Activated T-helper 1 cell treated with anti-CD3 and anti-CD28 coated beads, Interleukin-2, amount 50 U/mL, for 16 hours (primary cell): ENCODE measurements at places on chromosomes 16 and 17.

- DNase-seq = no peak
Measured at GRCh38 chr16:21222495-21223337, 10.8 kb upstream of the ANKS4B start.

- no peak for DNase-seq
Measured at GRCh38 chr16:86118467-86119307, 219.7 kb downstream of the IRF8 start.

DNA sequence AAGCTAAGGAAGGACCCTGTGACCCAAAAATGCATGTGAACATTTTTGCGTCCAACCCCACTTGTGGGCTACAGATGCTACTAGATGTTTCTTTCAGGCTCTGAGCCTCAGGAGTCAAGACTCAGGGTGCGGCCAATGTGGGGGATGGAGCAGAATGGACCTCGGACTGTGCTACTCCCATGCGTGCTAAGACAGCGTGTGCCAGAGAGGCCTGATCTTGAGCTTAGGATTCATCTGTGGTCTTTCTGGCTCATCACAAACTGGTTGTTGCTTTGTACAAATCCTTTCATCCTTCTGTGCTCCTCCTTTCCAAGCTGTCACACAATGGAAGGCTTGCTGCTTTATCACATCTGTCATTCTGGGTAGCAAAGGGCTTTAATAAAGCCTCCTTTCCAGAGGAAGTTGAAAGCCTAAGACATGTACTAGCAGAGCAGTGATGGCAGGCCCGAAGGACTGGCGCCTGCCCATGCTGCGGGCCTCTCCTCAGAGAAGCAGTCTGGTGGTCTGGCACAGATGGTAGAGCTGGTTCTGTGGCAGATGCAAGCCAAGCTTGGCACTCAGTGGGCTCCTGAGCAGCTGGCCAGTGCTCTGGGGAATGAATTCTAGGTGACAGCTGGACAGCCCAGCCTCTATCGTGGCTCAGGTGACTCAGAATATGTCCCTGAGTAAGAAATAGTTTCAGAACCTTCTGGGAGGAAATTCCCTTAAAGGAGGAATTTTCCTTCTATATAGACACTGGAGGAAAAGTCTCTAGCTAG, 27.8 kb downstream of the COG4 start:
- no peak for DNase-seq

- no peak for DNase-seq
Measured at GRCh38 chr17:73342050-73342522, 30.3 kb upstream of the CDC42EP4 start.
